AG08396 (cell line): ENCODE measurements at places on chromosomes 12 and 14.

DNA sequence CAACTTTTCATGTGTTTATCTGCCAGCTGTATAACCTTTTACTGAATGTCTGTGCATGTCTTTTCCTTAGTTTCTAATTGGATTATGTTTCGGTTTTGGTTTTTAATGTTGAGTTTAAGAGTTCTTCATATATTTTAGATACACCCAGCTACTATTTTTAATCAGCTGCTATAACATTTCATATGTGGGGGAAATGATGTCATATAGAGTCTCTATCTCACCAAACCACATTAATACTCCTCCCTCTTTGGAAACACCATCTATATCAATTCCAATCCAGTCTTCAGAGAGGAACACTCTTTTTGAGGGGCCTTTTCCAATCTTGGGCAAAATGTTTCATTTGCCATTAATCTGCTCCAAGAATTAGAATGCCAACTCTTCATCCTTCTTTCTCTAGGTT lies 28.5 kb upstream of the GCH1 start:
- no peak for DNase-seq

GRCh38 chr14:49991491-49991890 lies 98.6 kb downstream of the ARF6 start:
- DNase-seq = no peak

- no peak for DNase-seq
These were observed 571.2 kb upstream of the MGAT4C start for GRCh38 chr12:86827409-86827808.

DNA sequence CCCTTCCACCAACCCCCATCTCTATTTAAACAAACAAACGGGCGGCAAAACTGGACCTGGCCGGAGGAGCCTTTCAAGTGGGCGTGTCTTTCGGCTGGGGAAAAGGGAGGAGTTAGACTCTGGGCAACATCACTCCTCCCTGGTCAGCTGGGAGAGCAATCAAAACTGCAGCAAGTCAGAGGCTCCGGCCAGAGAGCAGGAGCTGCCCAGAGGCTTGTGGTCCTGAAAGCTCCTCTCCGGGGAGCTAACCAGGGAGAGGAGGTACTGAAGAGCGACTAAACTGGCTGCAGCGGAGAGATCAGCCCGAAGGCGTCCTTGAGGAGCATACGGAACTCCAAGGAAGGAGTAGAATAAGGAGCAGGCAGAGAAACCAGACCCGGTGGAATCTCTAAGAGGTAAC lies at the start of gene NEUROD4:
Gene NEUROD4 (plus strand): TSS at position 191 of the 400 bp plus-strand sequence. CDS start 6,466 bp downstream, outside the sequence.
- peak; percentile 68 for DNase-seq

DNA sequence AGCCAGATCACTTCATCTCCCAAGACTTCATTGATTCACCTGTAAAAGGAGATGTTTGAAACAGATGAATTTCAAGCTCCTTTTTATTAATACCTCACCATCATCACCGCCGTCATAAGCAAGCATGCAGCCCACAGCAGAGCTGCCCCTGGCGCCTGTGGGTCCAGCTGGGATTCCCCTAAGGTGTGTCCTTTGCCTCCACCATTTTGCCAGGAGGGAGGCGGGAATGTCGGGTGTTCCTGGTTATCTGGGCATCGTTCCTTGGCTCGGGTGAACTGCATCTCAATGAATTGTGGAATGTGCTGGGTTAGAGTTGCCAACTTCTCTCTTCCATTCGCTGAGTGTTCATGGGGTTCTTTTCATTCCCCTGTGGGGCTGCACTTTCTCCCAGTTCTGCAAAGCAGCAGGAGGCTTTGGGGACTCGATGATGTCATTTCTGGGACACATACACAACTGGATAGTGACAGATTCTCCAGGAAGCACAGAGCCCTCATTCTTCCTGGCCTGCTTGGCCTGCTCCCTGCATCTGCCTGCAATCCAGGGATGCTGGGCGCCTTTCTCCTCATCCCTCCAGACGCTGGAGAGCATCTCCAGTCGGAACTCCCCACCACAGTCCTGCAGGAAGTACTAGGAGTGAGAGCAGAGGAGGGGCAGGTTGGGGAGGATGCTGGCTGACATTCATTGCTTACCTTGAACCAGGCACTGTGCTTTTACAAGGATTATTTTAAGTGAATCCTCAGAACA lies 10.1 kb downstream of the CCND2 start:
- DNase-seq = no peak

DNA sequence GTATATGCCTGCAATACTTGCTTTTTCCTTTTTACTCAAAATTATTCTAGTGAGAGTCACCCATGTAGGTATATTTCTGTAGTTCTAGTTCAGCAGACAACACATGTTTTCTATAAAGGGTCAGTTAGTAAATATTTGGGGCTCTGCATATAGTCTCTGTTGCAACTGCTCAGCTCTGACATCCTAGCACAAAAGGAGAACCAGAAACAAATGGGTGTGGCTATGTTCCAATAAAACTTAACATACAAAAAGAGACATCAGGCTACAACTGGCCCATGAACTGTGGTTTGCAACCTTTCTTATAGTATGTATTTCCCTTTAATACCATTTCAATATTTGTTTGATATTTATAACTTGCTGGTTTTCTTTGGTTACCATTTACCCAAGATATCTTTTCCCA lies 11.9 kb downstream of the NT5DC3 start:
- no peak for DNase-seq

GRCh38 chr12:130281153-130281799 lies 56.4 kb upstream of the PIWIL1 start:
- no peak for DNase-seq
